ENCODE measurements at places on chromosomes 13 and 19.

DNA sequence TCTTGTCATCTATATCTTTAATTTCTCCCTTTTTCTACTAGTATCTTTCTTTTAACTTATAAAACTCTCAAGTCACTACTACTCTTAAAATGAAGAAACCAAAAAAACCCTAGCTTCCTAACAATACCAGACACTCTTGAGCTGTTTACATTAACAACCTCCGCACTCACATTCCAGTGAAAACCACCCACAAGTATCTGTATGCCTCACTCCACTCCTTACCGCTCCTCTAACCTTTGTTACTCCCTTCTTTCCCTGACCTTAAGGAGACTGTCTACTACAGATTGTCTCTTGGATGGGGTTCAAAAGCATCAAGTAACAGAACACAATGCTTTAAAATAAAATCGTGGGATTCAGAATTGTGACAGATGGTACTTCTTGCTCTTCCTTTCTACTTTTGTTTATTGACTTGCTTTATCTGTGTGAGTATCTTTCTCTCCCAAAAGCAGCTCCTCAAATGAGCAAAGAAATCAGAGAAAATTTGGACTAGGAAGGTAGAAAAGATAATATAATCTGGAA lies 110.0 kb upstream of the FBXL3 start:
- DNase-seq, result no peak

DNA sequence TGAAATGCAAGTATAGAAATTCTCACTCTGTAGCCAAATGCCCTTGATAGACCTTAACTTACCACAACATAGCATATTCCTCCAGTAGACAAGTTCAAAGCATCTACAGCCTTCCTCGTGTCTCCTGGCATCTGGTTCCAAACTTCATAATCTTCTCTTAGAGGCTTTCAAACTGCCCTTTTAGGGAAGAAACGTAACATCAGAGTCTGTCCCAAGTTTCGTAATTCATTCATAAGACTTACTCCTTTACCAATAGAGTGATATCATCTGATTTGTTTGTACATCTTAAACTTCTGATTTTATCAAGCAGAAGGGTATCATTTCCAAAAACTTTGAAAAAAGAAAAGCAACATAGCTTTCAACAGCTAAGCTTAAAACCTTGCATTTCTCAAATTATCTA lies 137.4 kb downstream of the SPRY2 start:
- DNase-seq, result no peak

GRCh38 chr13:33372251-33372919 lies 86.8 kb upstream of the STARD13 start:
- no peak for DNase-seq

- DNase-seq, result no peak
Observed at GRCh38 chr13:111045170-111045569, 69.9 kb upstream of the ARHGEF7 start.

DNA sequence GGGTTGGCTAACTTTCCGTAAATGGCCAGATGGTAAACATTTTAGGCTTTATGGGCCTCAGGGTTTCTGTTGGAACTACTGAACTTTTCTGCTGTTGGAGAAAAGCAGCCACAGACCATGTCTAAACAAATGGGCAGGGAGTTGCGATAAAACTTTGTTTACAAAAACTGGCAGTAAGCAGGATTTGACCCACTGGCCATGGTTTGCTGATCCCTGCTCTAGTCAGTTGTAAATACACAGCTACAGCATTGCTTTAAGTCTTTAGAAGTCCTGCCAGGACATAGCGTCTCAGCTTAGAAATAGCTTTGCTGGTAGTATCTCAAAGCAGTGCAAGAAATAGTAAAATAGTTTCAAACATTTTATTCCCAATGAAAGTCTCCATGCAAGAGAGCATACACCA lies 88.4 kb downstream of the NALCN start:
- no peak for DNase-seq

- no peak for DNase-seq
Observed at GRCh38 chr19:55649268-55650125, 1.5 kb downstream of the CCDC106 start.

DNA sequence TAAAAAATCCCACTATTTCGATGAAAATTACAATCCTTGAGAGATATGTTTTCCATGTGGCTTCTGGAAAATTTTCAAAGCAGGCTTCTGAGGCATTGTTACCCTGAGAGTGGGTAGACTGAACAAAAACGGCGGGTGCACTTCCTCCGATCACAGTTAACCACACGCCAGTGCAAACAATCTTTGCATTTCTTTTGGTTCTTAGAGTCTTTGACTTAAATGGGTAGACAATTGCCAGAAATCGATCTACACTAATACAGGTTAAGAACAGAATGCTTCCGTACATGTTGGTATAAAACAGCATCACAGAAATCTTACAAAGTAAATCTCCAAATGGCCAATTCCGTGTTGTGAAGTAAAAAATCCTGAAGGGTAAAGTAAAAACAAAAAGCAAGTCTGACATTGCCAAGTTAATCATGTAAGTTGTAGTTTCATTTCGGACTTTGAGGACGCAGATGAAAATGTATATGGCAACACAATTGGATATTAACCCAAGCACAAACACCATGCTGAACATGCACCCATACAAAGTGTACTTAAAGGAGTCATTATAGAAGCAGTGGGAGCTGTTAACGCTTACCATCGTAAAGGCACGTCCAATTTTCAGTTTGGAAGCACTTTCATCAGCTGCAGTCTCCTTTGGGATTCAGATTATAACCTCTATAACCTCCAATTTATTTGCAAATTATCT lies 927 bp downstream of the LPAR6 start:
- peak; percentile 56 for DNase-seq

DNA sequence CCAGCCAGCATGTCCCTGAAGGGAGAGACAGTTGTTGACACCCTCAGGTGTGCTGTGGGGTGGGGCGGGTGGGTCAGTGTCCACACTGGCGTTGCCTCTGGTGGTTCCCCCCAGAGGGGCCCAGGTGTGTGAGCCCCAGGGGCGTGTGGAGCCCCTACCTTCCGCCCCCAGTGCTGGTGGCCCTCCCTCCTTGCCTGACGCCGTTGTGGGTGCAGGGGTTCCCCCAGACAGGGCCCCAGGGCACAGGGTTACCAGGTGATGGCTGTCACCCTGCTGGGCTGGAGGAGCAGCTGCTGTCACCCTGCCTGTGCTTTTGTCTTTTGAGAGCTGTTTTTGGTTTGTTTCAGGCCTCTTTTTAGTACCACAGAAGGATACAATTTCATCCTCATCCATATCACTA lies 27.2 kb downstream of the ATP4B start:
- DNase-seq, result no peak

DNA sequence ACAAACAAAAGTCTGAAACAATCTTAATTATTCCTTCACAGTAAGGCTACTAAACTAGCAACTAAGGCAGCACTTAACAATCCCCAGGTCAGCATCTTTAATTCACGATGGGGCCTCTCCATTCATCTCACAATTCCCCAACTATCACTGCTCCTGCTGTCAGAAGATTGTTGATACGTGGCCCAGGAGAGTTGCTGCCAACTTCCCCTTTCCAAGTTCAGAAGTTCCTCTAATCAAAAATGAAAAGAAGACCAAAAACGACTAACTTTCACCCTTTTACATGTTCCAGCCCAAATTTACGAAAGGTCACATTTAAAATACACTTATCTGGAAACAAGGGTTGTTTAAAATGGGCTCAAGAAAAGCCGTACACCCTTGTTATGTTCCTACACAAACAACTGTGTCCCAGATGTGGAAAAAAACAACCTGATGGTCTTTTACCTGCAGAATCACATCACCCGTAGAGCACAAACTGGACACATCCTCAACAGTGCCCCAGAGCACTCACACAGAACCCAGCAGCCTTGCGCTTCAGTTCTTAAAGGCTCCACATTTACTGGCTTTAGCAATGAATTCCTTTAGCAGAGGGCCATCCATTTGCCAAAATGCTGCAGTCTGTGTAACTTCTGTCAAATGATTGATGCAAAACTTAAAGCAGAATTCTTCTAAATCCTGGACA lies 38.0 kb downstream of the PHF11 start:
- DNase-seq, result no peak
